Activated naive CD8-positive, alpha-beta T cell treated with anti-CD3 and anti-CD28 coated beads for 36 hours (primary cell): ENCODE measurements at places on chromosomes 7 and 10. TPM values are rescaled to one million over a fixed set of nuclear protein-coding genes. Genes with fewer than 3 reads are reported as not detected.

DNA sequence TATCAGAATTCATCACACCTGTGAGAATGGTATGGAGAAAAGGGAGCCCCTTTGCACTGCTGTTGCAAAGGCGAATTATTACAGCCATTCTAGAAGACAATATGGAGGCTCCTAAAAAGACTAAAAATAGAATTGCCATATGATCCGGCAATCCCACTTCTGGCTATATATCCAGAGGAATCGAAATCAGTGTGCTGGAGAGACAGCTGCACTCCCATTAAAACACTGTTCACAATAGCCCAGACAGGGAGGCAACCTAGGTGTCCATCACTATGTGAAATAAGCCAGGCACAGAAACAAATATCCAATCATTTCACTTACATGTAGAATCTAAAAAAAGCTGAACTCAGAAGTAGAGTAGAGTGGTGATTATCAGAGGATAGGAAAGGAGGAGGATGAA is 26.0 kb upstream of the GJD4 start:
- H3K36me3 ChIP-seq: peaks cover 16% of the 10 kb centered on the region
- no peak overlapping the region for H3K4me3 ChIP-seq
- H3K27me3 ChIP-seq: no peaks in the 10 kb centered on the region

- H3K27ac ChIP-seq: no peak overlapping the region
- H3K4me1 ChIP-seq: no peaks in the 10 kb centered on the region
- no peak for DNase-seq
- H3K27me3 ChIP-seq: no peaks in the 10 kb centered on the region
- peaks cover 11% of the 10 kb centered on the region for H3K36me3 ChIP-seq
- H3K4me3 ChIP-seq: no peak overlapping the region
Observed at GRCh38 chr7:23654508-23654907, 25.5 kb upstream of the FAM221A start.

GRCh38 chr7:129773328-129773731 is 161.8 kb downstream of the NRF1 start:
- H3K27me3 ChIP-seq: peaks cover 21% of the 10 kb centered on the region
- no peak overlapping the region for H3K4me3 ChIP-seq

DNA sequence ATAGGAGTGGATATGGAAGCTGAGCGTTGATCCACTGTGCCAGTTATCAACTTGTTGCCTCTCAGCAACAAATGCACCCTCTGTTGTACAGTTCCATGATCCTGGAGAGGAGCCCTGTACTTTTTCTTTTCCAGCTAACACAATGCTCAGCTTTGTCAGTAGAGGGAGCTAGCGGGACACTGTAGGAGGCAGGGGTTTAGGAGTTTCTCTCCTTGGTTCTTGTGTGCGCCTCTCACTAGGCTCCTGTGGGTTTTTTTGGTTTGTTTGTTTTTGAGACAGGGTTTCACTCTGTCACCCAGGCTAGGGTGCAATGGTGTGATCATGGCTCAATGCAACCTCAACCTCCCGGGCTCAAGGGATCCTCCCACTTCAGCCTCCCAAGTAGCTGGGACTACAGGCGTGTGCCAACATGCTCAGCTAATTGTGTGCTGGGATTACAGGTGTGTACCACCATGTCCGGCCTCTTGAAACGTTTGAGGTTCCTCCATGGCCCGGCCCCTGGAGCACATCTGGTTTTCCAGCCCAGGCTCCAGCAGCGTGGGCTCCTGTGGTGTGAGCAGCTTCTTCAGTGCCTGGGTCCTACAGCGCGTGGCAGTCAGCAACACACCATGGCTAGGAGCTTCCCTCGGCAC is 12.0 kb upstream of the MARVELD1 start:
- H3K4me3 ChIP-seq: no peak overlapping the region
- H3K27me3 ChIP-seq: peaks cover 10% of the 10 kb centered on the region
- DNase-seq: peak; percentile 32
- no peaks in the 10 kb centered on the region for H3K4me1 ChIP-seq

Gene EN2
- total RNA-seq: not detected

Gene MMP21
- not detected for total RNA-seq

Gene FAM237B
- not detected for total RNA-seq

Gene CHRM2
- not detected for total RNA-seq
